ENCODE measurements at places on chromosomes 11 and 22.
A peak's percentile ranks its signal among the peaks of the same experiment; 100 is the strongest.

DNA sequence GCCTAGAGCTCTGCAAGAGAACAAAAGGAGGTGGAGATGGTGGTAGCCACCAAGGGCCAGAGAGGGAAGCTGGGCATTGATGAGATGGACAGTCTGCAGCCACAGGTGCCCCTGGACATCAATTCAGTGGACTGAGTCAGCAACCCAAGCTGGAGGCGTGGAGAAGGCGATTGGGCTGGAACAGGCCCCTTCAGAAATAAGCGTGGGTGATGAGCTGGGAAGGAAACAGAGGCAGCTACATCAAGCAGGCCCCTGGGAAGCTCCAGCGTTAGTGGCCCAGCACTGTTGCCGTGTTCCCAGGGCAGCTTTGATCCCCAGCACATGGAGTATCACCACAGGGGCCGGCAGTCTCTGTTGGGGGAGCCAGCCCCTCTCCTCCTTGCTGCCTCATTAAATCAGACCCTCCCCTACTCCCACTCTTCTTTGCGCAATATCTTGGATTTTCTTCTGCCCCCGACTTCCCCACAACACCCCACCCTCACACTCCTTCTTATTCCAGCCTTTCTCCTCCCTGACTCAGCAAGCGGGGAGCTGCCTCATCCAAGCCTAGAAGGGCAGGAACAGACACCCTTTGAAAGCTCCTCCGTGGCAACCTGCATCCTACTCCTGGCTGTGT, 31.7 kb upstream of the OAF start:
- no peak for DNase-seq

GRCh38 chr11:113764527-113765219, 8.8 kb downstream of the ZW10 start:
- DNase-seq = no peak

- DNase-seq = no peak
These were observed 5.6 kb downstream of the GATD1 start for GRCh38 chr11:771617-772204.

- DNase-seq = no peak
These were observed 8.2 kb upstream of the NAP1L4 start for GRCh38 chr11:3000032-3000961.

DNA sequence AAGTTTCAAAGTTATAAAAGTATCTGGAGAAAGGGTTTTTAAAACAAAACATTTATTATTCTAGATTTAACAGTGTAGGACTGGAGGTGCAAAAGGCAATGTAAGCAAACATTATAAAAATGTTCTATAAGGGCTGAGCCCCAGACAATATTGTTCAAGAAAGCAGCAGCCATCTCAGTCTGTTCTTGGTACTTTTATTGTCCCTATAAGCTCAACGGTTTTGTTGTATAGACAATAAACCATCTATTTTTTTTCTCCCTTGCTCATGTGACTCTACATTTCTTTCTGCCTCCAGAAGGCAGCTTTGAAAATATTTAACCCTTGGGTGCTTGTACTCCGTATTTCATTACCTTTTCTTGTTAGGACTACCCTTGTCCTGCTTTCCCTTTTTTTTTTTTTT, 25.2 kb upstream of the NXPE2 start:
- no peak for DNase-seq

- peak; percentile 83 for DNase-seq
These were observed 8.6 kb downstream of the SNAP29 start for GRCh38 chr22:20867179-20868024.

- DNase-seq = peak; percentile 14
These were observed 30.4 kb downstream of the OR6Q1 start for GRCh38 chr11:58060939-58061672.

DNA sequence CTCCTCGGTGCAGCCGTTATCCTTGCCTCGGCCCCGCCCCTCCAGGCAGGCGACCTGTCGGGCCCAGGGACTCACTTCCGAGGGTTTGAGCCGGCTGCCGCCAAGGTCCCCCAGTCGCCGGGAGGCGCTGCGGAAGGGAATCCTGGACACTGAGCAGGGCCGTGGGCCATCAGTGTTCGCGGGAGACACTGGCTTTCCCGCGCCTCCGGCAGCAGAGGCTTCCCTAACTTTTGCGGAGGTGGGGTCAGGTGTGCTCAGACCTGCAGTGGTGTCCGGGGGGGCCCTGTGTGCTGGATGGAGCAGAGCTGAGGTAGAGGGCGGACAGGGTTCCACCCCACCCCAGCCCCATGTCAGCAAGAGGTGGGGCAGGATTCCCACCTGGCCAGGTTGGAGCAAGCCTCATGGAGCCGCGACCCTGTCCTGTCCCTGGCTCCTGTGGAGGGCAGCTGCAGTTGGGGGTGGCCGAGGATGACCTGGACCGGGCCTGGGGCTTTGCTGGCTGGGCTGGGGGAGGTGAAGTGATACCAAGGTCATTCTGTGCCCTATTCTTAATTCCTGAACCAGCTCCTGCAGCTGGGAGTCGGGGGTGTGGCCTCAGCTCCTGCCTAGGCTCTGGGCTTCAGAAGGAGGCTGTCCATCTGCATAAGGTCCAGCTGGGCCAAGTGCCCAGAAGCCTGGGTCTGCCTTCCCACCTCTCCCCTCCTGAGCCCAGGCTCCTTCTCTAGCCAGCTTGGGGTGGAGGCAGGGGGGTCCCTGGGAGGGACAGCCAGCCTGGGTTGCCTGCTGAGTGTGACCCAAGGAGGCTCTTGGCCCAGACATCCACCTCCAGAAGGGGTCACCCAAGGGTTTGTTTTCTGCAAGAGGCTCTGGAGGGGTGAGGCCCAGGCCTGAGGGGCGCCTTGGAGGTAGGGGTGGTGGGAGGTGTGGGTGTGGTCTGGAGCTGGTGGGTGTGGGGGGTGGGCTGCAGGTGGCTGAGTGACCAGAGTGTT, 8.4 kb downstream of the TSPAN4 start:
- DNase-seq = no peak

DNA sequence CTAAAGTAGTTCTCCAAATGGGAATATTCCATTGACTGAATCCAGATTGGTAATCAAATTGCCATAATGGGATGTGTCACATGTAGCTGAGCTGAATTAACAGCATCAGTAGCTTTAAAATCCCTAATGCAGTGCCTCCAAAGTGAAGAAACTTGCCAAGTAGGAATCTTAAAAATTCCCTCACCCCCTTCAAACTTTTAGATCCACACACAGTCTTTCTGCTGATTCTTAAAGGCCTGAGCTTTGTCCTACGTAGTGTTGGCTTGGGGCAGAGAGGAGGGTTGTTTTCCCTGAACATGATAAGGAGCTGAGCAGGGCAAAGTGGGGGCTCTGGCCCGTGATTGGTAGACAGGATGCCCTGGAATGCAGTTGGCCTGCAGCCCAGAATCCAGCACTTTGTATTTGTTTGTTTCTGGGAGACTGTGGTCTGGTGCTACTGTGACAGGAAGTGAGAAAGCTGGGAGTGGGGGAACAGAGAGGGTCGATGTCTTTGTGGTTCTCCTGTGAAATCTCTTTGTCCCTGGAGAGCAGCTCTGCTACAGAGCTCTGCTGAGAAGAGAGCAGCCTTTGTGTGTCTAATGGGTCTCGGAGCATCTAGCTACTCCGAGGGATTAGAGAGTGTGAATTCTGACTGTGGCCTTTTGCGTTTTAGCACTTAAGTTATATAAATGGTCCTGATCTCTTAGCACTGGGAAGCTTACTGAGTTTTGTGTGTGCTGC, 16.9 kb downstream of the CTNND1 start:
- peak; percentile 98 for DNase-seq

GRCh38 chr11:71193431-71193830, 58.9 kb downstream of the SHANK2 start:
- DNase-seq = no peak

DNA sequence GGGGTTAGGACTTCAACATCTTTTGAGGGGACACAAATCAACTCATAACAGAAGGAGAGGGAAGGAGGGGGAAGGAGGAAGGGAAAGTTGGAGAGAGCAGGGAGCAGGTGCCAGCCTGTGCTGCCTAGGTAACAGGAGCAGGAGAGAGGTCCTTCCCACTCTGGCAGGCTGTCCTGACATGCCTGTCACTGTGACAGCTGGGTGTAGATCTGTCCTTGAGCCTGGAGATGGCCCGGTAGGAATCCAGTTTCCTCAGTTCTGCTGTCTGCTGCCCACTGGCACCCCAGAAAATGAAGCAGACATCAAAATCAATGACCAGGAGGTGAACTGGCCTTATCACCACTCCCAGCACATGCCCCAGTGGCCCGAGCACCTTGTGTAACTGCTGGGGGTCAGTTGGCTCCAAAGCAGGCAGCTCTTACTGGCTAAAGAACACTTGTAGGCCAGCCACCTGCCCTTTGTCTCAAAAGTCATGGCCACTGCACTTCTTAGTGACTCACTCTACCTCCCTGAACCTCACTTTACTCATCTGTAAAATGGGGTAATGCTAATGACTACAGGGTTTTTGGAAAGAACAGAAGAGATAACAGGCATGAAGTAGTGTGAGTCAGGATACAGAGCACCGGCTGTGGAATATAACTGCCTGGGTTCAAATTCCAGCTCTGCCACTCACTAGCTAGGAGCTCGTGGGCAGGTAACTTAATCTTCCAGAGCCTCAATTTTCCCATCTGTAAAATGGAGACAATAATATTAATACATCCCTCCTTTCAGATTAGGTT, 8.0 kb upstream of the TSPAN18 start:
- DNase-seq = no peak

DNA sequence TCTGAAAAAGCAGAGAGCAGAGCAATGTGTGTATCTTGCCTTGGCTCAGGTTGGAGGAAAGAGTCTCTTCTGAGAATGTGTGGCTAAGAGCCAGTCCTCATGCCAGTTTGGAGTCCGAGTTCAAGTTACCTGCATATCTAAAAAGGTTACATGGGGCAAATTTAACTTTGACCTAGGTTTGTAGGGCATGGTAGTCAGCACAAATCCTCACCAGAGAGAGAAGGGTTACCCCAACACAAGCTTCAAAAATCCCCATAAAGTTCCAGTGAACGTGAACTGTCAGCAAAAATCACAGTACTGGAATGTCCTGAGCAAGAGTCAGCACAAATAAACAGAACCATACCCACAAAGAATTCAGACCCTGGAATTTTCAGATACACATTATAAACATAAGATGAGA, 13.8 kb downstream of the SDHD start:
- peak; percentile 44 for DNase-seq

- DNase-seq = no peak
These were observed 907 bp upstream of the PHLDA2 start for GRCh38 chr11:2929950-2930703.

DNA sequence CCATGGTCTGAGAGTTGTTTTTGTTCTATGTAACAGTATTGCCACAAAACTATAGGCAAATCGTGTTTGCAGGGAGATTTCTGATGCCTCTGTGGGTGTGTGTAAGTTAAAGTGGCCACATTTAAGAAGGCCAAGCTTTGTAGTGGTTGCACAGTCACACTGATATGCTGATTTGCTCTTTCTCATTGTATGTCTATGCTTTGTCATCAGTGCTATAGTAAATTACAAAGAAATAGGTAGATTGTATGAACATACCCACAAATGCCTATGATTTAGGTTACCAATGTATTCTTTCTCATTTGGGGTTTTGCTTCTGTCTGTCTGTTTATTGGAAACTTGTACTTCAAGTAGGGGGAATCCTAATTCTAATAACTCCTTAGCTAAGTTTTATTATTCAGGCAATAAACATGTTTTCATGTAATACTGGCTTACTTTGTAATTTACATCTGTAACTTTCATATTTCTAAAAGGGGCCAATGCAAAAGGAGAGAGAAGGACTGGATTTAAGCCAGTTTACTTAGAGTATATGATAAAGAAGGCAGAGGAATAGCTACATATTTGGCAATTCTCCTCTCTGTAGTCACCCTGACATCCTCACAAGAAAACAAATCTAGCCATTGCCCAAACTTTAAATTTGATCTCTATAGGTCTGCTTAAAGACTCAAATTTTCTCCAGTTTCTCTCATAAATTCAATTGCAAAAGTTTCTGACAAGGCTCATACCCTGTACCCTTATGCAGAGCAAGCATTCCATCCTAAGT, 2.0 kb downstream of the FIBIN start:
- peak; percentile 60 for DNase-seq

- DNase-seq = no peak
These were observed 884 bp downstream of the IL10RA start for GRCh38 chr11:117986981-117987574.

DNA sequence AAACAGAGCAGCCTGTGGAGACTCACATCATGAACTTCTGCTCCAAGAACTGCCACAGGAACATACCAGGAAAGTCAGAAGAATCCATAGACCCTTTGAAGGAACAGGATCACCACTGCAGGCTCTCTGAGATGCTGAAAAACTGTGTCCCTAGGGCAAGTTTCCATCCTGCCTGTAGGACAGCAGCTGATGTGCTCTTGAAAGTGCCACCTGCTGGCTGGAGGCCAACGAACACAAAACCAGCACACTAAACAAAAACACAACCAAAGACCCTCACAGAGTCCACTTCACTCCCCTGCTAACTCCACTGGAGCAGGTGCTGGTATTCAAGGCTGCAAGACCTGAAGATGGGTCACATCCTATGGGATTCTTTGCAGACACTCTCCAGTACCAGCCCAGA, 12.0 kb upstream of the NXPE1 start:
- DNase-seq = no peak

GRCh38 chr11:63880403-63880790, 36.6 kb downstream of the RCOR2 start:
- DNase-seq = no peak

GRCh38 chr11:57458060-57458409, 2.3 kb upstream of the RTN4RL2 start:
- no peak for DNase-seq

GRCh38 chr11:115049796-115050195, 371.5 kb downstream of the NXPE2 start:
- DNase-seq = no peak

- DNase-seq = no peak
These were observed 72.7 kb downstream of the AMBRA1 start for GRCh38 chr11:46520971-46521745.

- peak; percentile 61 for DNase-seq
These were observed 227.5 kb upstream of the NARS2 start for GRCh38 chr11:78802058-78802761.

DNA sequence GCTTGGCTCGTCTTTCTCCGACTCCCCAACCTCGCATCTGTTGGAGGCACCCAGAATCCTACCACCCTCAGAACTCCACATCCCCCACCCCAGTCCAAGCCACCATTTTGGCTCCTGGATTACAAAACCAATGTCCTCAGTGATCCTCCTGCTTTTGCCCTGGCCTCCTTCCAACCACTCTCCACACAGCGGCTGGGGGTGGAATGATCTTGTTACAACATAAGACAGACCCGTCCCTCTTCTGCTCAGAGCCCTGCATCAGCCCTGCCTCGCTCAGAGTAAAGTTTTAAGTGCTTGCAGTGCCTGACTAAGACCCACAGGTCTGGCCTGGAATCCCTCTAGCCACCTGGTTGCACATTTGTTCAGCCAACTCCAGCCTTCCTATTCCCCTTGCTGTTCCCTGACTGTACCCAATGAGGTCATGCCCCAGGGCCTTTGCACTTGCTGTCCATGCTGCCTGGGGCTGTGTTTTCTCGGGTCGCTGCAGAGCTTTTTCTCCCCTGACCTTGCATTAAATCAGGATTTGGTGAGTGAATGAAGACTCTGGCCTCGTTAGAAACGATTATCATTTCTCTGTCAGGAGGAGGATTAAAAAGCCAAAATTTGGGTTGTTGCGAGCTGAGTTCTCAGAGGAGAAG, 67.3 kb downstream of the IGF2 start:
- no peak for DNase-seq
